ENCODE measurements at places on chromosomes 4 and X.

- DNase-seq = no peak
Observed at GRCh38 chr4:182688081-182688480, 229.1 kb downstream of the DCTD start.

DNA sequence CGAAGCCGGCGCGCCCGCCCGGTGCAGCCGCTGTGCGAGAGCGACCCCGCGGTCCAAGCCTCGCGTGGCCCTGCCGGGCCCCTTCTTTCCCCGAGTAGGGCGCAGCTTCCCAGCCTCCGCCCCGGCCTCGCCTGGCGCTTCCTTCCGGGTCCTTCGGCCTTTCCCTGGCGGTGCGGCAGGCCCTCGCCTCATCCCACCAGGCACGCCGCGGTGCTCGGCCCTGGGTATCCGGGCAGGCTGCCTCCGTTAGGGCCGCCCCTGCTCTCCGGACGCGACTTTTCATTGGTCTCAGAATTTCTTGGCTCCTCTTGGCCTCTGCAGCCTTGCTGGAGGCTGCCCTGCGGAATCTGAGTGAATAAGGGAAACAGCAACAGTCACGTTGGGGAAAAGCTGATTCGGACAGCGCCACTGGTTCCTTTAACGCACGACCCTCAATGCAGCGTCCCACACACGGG, 429 bp downstream of the UVSSA start:
- DNase-seq = peak; percentile 72

- no peak for DNase-seq
Observed at GRCh38 chr4:42632653-42633382, 24.1 kb downstream of the ATP8A1 start.

DNA sequence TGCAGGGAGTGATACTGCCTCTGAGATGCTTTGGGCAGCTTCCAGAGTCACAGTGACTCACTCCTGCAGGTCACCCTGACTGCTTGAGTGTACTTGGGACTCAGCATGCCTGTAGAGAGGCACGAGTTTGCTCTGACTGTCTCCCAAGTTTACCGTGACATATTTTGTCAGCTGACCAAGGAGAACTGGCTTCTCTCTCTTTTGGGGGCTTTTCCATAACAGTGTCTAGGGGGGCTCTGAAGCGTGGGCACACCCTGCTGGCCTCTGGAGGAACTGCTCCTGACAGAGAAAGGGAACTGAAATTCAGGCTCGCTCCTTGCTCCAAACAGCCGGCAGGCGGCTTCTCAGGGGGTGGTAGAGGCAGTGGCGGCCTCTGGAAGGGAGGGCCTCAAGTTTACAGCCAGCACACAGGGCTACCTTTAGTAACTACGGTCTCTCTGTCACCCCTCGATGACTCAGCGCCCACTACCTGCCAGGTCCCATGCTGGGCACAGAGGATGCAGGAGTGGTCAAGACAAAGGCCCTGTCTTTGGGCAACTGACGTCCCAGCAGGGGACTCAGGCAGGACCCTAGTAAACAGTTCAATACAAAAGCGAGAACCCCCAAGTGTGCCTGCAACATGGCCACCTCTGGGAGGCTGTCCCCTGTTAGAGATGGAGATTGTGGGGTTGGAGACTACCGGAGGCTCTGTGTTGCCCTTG, 17.8 kb downstream of the ZNF185 start:
- peak; percentile 33 for DNase-seq

- peak; percentile 1 for DNase-seq
Observed at GRCh38 chr4:24209906-24210305, 320.1 kb upstream of the PPARGC1A start.

DNA sequence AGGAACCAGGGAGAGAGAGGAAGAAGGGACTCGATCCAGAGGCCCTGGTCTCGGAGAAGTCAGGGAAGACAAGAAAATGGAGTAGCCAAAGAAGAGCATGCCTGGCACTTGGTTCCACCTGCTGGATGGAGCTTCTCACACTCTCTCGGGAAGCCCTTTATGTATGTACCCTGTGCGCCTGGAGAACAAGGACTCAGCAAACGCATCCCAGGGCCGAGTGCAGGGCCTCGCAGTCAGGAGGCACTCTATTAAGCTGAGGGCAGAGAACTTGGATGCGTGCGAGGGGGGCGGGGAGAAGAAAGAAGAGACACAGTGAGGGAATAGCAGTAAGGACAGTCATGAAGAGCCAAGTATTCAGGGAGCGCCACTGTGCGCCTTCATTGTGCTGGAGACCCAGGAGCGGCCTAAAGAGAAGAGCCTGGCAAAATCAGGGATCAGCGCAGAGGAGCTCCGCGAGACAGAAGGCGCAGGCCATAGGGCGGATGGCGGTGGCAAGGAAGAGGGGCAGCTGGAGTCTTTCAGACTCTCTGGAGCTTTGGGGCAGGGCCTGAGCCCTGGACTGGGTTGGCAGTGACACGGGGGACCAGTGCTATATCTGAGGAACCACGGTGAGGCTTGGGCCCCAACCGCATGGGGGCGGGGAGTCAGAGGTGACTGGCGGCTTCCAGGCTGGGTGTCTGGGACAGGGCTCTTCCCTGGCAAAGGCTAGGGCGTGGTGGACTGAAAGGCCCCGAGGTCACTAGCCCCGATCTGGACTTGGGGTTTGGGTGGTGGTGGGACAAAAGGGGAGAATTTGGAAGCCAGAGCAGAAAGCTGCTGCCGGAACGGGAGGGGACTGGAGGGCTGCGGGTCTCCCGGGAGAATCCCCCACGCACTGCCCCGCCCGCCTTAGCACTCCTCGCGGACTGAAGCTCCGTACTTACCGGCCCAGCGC, 1.9 kb upstream of the SEPTIN6 start:
- DNase-seq = no peak

DNA sequence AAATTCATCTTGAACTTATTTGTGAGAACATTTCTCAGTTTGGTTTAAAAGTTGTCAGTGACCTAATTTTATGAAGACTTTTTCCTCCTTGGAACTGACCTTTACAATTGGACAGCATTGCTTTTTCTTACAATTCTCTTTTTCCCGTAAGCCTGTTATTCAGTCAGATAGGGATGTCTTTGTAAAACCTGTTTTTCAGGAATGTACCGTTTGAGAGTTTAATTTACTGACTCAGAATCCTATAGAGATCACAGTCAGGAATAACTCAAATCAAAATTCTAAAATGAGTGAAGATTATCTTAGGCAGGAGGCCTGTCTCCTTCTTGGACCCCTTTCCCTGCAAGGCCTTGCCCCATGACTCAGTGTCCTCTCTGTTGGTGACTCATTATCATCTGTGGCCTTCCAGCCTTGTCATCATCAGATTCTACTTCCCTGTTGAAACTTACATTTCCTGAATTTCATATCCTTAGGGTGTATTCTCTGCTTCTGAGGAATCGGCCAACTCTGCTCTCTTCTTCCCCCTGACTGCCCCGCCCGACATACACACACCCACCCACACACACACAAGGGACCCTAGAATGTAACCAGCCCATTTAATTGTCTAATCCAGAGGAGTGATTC, 99.8 kb downstream of the ARHGAP10 start:
- DNase-seq = peak; percentile 81

DNA sequence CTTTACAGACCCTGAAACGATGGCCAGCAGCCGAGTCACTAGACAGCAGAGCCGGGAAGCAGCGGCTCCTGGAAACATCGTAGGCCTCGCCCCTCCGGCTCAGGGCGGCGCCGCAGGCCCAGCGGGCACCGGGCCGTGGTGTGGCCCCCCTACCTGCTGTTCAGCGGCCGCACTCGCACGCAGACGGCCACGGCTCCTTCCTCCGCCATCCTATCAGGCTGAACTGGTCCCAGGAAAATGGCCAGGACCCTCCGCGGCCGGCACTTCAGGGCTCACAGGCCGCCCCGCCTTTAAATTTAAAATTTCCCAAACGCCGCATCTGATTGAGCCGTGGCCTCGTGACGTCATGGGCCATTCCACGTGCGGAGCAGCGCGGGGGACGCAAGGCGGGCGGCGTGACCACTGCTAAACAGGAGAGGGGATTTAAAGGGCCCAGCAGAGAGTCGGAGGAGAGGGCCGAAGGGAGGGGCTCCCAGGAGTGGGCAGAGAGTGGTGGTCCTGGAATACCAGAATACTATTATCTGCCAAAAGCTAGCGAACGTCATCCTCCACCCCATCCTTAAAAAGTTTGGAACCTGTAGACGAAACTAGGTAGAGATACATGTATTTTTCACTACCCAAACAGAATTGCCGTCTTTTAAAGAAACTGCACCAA, at the start of gene CENPE:
TSS of gene CENPE (minus strand) at position 233 of the 655 bp plus-strand sequence. CDS start at position 209, 24 bp downstream.
- peak; percentile 68 for DNase-seq

GRCh38 chr4:75101906-75102786, 169.2 kb downstream of the PARM1 start:
- DNase-seq = no peak

- peak; percentile 15 for DNase-seq
Observed at GRCh38 chr4:5051278-5052203, at the start of gene STK32B. STK32B (plus strand) TSS chr4:5051480.

GRCh38 chrX:102560423-102561068, 38.8 kb upstream of the ARMCX5 start:
- DNase-seq = no peak

- DNase-seq = peak; percentile 55
Observed at GRCh38 chrX:77597090-77597489, 149.9 kb downstream of the FGF16 start.

- DNase-seq = no peak
Observed at GRCh38 chrX:115018040-115018647, 728 bp upstream of the IL13RA2 start.

DNA sequence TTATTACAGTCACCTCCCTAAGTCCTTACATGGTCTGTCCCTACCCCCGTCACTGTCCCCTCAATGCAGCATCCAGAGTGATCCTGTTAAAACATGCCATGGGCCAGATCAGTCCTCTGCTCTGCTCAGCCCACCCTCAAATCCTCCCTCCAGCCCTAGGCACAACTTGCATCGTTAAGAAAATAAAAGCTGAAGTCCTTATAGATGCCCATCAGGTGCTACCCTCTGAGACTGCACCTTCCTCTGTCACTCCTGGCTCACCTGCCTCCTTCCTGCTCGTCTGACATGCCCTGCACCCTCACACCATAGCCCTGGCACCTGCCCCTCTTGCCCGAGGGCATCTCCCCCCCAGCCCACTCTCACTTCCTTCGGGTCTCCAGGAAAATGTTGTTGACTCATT, 4.1 kb downstream of the STK32B start:
- DNase-seq = no peak

- no peak for DNase-seq
Observed at GRCh38 chrX:150225266-150225665, 137.9 kb upstream of the MAMLD1 start.

- no peak for DNase-seq
Observed at GRCh38 chr4:76256968-76257367, 5.4 kb downstream of the FAM47E start.

- DNase-seq = no peak
Observed at GRCh38 chr4:172830295-172830764, 338.3 kb upstream of the GALNT7 start.

DNA sequence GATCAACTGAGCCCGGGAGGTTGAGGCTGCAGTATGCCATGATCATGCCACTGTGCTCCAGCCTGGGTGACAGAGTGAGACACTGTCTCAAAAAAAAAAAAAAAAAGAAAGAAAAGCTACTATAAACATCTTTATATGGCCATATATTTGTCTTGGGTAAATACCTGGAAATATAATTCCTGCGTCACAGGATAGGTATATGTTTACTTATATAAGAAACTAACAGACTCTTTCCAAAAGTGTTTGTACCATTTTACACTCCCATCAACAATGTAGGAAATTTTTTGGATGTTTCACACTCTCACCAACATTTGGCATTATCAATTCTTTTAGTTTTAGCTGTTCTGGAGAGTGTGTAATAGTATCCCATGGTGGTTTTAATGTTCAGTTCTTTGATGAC, 12.8 kb downstream of the P2RY4 start:
- DNase-seq = no peak

- no peak for DNase-seq
Observed at GRCh38 chr4:25291158-25291733, 21.3 kb upstream of the ZCCHC4 start.

DNA sequence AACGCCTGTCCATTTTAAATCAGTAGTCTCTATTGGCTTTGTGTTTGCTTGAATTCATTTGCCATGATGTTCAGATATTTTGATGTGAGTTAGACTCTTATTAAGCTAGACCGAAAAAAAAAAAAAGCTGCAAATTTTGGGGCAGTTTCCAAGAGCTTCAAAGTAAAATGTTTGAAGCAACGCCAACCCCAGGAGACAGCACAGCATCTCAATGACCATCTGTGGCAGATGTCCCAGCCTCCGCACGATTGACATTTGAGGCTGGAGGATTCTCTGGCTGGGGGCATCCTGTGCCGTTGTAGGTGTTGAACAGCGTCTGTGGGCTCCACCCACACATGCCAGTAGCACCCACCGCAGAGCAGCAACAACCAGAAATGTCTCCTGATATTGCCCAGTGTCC, 17.1 kb upstream of the ARSF start:
- no peak for DNase-seq

DNA sequence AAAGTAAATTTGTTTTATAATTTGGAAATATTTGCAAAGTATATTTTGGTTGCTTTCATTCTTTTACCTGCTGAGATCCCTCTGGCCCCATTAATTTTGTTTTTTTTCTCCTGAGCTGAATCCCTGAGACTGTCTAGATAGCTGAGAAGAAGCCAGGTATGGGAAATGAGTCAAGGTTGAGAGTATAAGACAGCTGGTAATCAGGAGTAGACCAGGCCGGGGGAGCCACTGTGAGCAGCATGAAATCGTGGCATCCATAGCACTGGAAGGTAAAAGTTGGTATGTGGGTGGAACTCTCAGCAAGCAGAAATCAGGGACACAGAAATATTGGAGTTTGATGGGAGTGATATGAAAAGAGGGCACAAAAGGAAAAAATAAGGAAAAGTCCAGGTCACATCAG, 164.5 kb downstream of the FHIP1A start:
- DNase-seq = no peak

GRCh38 chr4:26962720-26963119, 102.1 kb downstream of the STIM2 start:
- no peak for DNase-seq

DNA sequence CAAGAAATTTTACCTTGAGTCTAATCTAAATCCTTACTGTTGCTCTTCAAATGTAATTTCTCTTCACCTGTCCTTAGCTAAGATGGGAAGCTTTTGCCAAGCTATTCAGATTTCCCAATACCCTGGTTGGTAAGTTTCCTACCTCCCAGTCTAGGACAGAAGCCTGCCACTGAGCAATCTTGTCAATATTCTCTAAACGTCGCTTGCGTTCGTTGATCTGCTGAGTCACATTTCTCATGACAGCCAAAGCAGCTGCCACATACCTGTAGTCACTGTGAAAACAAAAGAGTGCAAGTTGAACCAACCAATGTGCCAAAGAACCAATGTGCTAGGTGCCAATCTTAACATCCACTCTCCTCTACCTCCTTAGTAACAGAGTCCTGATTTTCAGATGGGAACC, 111.1 kb downstream of the ARHGEF9 start:
- no peak for DNase-seq
